ENCODE measurements at places on chromosomes 4 and X.

DNA sequence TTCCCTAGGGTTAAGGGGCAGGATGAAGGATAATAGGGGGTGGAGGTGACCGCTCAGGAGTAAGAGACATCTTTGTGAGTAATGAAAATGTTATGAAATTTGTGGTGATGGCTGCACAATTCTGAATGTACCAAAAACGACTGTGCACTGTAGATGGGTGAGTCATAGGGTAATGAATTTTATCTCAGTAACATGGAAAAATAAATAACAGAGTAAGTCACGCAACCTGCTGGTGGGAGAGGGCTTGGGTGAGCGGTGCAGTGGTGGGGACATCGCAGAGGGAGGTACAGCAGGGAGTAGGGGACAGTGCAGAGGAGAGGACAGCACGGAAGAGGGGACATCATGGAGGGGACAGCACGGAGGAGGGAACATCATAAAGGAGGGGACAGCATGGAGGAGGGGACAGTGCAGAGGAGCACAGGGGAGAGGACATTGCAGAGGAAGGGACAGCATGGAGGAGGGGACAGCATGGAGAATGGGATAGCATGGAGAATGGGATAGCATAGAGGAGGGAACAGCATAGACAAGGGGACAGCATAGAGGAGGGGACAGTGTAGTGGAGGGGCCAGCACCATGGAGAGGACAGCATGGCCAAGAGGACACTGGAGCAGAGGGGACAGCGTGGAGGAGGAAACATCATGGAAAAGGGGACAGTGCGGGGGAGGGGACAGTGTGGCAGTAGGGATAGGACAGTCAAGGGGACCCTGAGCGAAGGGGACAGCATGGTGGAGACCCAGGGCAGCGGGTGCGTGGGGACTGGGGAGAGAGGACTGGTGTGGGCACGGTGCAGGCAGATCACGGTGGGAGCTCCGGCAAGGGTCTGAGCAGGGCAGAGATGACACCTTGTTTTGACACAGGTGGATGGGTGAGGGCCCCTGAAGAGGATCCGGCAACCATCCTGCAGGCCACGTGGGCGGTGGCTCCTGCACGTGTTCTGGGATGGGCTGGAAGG lies 68.5 kb upstream of the MXD4 start:
- DNase-seq = peak; percentile 95

- no peak for DNase-seq
Observed at GRCh38 chr4:1379801-1380331, 26.4 kb downstream of the NKX1-1 start.

DNA sequence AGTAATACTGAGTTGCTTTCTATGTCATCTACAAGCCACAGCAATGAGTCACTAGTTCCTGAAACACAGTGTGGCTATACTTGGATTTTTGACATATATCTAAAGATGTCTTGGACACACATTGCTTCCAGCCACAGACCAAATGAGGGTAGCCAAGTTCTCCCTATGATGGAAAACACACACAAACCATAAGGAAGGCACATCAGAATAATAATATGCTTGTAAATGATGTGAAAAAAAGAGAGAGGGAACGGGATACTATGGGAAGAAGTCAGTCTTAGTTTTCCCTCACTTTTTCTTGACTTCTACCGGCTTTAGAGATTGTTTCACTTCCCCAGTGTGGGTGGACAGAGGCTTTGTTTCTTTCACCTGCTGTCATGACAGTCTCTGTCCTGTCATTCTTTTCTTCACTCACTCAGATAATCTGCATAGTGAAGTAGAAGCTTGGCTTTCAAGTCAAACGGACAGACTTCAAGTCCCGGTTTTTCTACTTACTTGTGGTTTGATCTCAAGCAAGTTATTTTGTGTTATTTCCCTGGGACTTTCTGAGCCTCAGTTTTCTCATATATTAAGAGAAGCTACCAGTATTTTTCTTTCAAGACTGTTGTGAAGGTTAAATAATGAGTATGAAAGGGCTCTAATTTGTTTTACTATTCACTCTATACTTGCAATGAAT lies 34.7 kb downstream of the P2RY10 start:
- DNase-seq = peak; percentile 4

DNA sequence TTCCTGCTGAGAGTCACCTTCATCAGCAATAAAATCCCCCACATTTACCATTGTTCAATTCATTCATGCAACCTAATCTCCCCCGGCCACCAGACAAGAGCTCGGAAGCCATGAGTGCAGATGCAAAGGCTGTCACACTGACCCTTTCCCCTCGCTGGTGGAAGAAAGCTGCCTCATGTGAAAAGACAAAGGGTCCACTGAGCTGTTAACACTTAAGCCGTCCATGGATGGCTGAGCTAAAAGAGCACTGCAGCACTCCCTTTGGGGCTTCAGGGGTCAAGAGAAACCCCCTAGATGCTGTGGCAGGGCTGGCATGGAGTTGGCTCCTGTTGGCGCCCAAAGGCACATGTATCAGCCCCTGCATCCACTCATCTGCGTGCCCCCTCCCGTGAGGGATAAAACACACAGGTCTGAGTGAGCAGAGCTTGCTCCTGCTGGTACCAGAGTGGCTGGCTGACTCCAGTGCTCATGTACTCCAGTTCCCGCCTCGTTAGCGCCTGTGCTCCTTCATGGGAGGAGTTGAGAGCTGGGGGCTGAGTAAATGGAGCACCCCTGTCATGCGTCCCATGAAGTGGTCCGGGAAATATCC lies 216.5 kb downstream of the PDHA2 start:
- no peak for DNase-seq

- DNase-seq = no peak
Observed at GRCh38 chr4:24212642-24213041, 322.8 kb upstream of the PPARGC1A start.

DNA sequence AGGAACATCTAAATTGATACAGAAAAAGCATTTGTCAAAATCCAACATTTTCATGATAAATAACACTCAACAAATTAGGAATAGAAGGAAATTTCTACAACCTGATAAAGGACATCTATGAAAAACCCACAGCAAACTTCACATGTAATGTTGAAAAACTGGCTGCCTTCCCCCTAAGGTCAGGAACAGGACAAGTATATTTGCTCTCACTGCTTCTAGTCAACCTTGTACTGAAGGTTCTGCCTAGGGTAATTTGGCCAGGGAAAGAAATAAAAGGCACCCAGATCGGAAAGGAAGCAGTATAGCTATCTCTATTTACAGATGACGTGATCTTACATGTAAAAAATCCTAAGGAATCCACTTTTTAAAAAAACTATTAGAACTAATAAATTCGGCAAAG lies 97.1 kb upstream of the USP9X start:
- DNase-seq = no peak

DNA sequence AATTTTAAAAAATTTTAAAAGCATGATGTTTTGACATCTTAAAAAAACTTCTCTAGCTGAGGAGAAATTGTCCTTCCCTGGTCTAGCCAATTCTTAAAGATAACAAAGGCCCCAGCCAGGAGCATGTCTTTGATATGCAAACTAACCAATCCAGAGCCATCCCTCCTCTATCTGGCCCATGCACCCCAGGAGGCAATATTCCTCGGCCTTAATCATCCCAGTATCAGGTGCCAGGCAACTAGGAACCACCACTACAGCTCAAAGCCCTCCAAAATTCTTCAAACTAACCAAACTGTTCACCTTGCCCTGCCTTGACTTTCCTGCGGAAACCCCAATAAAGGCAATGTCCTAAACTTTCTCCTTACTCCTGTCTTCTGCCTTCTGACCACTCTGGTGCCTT lies 97.8 kb upstream of the USP9X start:
- no peak for DNase-seq
